ENCODE measurements at places on chromosomes 11 and 22.

DNA sequence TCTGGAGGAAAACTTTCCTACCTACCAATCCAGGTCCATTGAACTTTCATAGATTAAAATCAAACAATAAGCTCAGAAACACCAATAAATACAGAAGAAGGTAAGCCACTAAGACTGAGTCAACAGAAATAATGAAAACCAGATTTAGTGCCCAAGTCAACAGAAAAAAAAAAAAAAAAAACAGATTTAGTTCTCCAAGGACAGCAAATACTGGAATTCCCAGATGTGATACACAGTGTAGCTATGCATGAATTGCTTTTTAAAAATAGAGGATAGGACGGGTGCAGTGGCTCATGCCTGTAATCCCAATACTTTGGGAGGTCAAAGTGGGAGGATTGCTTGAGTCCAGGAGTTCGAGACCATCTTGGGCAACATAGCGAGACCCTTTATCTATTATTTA lies 15.7 kb downstream of the DMC1 start:
- no peak for DNase-seq

GRCh38 chr11:122976061-122976733 lies 5.4 kb downstream of the BSX start:
- no peak for DNase-seq

- no peak for DNase-seq
These were observed 71.8 kb upstream of the PARVG start for GRCh38 chr22:44108806-44109385.

GRCh38 chr22:48152916-48153315 lies 1390.5 kb downstream of the TBC1D22A start:
- DNase-seq: no peak

DNA sequence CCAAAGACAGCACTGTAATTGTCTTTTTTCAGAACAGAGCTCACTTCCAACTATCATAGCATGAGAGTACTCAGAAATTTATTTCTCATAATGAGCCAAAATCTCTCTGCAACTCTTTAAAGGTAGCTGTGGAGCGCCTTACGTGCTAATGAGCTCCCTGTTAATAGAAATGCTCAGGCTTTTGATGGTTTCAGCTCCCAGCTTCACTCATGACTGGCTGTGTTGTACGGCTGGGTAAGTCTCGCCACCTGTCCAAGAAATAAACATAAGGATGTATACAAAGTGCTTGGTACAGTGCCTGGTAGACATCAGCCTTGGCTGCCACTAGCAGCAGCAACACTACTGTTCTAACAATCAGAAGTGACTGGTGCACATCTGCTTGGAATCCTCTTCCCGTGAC lies 109.4 kb downstream of the LDLRAD3 start:
- no peak for DNase-seq

DNA sequence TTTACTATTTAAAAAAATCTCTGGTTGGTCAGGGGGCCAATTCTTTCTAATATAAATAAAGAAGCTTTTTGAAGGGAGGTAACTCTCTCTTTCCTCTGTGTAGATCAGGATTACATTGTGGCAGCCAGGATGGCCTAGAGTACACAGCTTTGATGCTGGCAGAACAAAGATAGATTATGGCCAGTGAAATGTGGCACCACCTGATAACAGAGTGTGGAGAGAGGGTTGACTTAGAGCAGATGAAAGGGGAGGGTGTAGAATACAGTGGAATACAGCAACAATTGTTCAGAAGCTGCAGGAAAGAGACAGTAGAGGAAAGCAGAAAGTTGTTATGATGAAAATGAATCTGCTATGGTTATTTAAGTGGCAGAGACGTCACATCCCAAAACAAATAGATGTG lies 99.0 kb downstream of the FAR1 start:
- peak; percentile 93 for DNase-seq

GRCh38 chr22:35594686-35595085 lies 22.4 kb downstream of the MB start:
- no peak for DNase-seq

DNA sequence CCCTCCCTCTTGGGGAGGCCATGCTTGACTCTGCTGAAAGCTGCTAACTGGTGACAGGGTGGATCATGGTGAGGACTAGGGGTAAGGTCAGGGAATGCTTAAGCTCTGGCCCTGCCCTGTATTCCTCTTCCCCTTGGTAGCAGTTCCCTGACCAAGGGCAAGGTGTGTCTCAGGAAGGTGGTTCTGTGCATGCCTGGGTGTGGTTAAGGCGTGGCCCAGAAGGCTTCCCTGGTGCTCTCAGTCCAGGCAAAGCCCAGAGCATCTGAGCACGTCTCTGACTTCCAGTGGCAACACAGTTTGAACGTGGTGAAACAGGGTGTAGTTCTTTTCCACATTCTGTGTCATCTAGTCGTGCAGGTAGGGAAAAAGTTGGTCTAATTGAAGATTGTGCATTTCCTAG lies 53.1 kb upstream of the HORMAD2 start:
- DNase-seq: no peak

DNA sequence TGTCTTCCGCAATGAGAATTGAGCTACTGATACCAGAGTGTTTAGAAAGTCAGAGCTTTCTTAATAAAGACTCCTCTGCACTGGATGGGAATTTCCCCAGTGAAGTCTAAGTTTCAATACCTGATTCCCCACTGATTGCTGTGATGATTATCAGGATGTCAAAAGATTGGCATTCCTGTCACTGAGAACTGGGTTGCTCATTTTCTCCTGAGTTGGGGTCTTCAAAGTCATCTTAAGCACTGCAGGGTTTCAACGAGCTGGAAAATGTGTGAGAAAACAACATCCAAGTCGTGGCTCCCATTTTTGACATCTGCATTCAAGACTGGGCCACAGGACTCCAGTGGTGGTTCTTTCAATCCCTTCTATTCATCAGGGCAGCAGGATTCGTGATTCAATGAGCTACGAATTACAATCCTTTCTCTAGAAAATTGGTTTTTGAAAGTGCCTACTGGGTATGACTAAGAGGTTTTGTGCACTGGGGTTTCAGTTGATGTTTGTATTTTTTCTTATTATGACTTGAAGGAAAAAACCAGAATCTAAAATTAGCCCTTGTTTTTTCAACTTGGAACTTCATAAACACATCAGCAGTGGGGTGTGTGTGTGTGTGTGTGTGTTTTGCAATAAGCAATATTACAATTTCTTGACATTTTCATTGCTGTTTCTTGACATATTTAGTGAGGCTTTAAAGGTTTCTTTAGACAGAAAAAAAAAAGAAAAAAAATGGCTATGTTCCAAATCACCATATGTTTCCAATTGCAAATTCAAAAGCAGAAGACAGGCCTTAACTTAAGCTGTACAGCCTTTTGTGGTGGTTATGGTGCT lies 233.0 kb downstream of the FAM76B start:
- DNase-seq: no peak

- DNase-seq: no peak
These were observed 2.2 kb upstream of the GSTT4 start for GRCh38 chr22:24007253-24008021.

DNA sequence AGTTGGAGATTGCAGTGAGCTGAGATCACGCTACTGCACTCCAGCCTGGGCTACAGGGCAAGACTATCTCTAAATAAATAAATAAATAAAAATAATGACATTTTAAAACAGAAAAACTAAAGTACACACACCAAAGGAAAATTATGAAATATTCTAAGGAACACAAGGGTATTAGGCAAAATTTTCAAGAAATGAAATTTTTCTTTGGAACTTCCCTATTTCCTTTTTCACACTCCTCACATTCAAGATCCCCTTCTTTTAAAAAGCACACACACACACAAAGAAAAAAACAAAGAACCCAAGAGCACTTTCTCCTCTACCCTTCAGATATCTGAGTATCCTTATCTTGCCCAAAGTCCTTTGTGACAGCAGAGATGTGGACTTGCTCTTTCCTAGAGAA lies 92.8 kb downstream of the CCDC73 start:
- no peak for DNase-seq

GRCh38 chr11:925496-926301 lies at the start of gene AP2A2:
Gene AP2A2 (plus strand): TSS chr11:925870. CDS start chr11:926022, 152 bp downstream.
- DNase-seq: peak; percentile 95

DNA sequence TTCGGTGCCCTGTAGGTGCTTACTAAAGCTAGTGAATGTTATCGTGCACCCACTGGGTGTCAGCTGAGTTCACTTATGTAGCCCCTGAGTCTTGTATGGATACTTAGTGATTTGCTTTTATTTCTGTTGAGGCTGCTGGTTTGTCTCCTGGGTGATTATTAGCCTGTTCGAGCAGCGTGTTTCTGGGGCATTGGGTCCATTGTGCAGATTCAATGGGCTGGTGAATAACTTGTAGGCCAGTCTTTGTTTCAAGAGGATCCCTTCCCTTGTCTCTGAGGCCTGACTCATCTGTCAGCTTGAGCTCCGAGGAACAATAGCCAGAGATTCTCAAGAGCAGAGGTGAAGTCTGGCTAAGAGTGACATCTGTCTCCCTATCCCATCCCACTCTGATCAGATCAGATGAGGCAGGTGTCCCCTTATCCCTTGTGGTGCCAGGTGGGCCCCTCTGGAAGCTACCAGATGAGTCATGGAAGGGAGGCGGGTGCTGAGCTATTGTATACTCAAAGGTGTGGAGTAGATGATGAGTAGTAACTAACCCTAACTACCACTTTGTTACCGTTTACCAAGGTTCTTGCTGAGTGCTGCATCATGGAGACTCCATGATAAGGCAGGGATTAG lies 3.7 kb downstream of the MIAT start:
- no peak for DNase-seq

- DNase-seq: no peak
These were observed 319.7 kb downstream of the CTTN start for GRCh38 chr11:70717936-70718595.

- no peak for DNase-seq
These were observed 11.0 kb downstream of the HTR3A start for GRCh38 chr11:113985906-113986305.

- DNase-seq: no peak
These were observed 23.7 kb upstream of the PDE3B start for GRCh38 chr11:14619603-14620531.

DNA sequence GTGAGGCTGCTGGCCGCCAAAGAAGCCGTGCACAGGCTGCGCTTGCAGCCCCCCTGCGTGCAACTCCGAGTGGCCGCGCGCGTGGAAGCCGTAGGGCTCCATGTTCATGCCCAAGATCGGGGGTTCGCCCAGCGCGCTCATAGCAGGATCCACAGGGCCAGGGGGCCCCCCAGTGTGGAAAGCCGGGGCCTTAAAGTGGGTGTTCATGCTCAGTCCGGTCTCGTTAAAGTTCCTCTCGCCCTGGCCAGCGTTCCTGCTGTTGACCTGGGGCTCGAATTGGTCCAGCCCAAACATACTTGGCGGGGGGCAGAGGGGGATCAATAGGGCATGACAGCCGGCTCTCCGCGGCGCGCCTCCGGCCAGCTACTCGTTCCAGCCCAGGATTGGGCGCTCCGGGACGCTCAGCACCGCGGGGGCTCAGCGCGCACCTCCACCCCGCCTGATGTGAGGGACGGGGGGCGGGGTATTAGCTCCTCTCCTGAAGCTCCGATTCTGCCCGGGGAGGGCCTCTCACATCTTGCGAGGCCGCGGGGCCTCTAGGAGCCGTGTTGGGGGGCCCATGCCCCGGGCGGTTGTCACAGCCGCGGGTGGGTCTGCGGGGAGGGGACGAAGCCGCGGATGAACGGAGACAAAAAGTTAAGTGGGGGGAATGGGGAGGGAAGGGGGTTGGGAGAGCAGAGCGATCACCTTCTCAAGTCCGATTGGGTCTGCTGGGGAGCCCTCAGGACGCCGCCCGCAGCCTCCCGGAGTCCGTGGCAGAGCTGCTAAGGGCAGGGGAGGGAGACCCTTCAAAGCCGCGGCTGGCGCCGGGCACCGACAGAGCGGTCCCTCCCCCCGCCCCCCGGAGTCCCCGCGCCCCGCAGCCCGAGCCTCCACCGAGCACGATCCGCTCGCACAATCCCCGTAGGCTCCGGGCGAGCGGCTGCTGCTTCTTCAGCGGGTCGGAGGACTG lies 1.0 kb downstream of the MN1 start:
- DNase-seq: peak; percentile 26

DNA sequence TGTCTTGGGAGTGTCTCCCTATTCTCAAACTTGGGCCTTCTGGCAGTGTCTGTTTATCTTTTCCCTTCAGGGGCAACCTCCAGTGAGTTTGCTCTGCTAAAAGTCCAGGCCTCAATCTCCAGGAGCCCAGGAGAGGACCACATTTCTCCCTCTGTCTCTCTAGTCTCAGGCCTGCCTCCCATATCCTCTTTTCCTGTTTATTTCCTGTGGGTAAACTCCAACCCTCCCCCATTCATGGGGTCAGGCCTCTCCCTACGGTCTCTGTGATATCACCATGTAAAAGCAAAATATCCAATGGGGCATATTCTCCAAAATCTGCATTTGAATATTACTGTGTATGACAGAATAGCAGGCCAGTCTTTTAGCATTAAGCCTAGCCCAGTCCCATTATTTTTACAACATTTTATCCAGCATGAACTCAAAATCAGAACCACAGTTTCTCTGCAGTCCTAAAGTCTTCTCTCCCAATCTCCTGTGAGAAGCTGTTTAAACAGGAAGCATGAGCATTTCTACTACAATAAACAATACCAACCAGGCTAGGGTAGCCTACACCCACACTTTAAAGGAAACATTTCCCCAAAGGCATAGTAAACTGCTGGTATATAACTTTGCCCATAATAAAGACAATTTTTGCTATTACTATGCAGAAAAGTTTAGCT lies 18.0 kb upstream of the TMEM135 start:
- no peak for DNase-seq

- no peak for DNase-seq
These were observed 22.0 kb downstream of the OVOL1 start for GRCh38 chr11:65808744-65809341.

GRCh38 chr11:72348250-72348649 lies 86.1 kb downstream of the CLPB start:
- DNase-seq: no peak

GRCh38 chr11:10955616-10956015 lies 97.8 kb upstream of the ZBED5 start:
- no peak for DNase-seq

DNA sequence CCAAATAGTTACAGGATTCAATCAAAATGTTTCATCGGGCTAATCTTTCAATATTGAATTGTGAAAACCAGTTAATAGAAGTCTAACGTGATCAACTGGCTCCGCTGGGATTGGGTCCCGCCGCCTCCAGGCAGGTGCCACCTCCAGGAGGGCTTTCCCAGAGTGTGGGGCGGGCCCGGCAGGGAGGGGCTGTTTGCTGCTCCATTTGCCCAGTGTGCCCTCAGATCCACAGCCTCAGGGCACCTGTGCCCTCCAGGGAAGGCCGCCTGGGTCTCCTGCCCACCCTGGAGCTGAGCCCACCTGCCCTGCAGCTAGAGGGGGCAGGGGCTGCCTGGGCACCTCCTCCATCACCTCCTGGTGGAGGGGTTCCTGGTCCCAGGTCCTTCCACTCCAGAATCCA lies 17.9 kb downstream of the BRSK2 start:
- no peak for DNase-seq

- DNase-seq: no peak
These were observed 730 bp upstream of the TNNI2 start for GRCh38 chr11:1838077-1838425.
